ENCODE measurements at places on chromosomes 7 and 10.

GRCh38 chr7:1505731-1506550 lies 1.8 kb upstream of the INTS1 start:
- DNase-seq, result no peak

DNA sequence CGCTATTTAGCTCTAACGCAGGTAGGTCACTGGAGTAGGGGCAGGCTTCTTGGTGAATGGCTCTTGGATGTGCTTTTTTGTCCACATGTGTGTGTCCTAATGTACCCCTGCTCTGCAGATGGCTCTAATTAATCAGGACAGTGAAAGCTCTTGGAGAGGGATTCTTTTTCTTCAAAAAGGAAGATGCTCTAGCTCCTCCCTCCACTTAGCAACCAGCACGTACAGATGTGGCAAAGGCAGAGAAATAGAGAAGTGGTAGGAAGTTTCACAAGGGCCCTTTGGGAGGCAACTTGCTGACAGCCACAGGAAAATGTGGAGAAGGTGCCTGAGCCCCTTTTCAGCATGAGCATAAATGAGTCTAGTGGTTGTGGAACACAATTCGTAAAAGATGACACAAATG lies 221.7 kb downstream of the PLXNA4 start:
- DNase-seq, result no peak

GRCh38 chr10:96452494-96453153 lies 61.1 kb downstream of the TLL2 start:
- DNase-seq, result no peak

DNA sequence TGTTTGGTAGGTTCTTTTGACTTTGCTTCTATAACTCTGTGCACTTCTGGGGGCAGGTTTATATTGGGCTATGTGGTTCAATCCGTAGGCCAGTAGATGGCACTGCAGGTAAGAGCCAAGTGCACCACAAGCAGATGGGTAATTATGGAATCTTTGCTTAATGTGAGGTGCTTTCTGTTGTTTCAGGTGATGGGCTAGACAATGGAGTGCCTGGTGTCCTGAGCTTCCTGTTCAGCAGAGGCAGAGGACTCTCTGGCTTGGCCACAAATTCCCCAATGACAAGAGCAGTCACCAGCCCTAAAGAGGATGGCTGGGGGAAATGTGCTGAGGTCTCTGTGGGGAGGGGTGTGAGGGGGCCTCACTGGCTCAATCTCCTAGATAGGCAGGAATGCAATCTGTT lies 455.0 kb downstream of the CCSER2 start:
- peak; percentile 39 for DNase-seq

DNA sequence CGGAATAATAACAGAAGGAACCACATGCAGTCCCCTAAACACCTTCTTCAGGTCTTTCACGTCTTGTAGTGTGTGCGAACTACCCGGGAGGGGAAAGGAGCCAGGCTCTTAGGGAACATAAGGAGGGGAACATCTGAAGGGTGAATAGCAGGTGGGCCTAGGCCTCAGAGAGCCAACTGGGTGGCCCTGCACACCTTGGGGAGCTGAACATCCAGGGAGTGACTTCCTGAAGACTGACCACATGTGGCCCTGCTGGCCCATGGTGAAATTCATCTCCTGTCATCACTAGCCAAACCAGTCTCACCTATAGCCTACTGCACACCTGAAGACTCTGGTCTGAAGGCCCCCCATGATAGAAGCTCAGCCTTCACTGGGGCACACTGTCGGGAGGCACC lies 5.6 kb downstream of the CALML3 start:
- DNase-seq, result no peak

DNA sequence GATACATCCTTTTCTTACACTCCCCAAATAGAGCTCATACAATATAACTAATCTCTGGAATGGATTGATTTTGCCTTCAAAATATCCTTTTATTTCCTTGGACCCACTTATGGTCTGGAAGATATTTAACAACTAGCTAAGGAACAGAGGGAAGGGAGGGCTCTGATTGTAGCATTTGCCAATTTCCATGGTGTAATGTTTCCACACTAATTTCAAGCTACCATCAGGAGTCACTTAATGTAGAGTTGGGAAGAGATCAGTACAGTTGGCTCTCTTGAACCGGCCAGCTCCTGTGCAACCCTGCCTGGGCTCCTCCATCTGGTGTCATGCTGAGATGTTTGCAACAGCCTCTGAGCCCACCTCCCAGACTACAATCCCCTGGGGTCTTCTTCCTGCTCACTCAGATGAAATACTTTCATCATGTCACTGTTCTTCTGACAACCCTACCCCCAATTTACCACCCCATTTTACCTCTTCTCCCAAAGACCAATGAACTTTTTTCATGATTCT lies 8.0 kb upstream of the IL6 start:
- no peak for DNase-seq

DNA sequence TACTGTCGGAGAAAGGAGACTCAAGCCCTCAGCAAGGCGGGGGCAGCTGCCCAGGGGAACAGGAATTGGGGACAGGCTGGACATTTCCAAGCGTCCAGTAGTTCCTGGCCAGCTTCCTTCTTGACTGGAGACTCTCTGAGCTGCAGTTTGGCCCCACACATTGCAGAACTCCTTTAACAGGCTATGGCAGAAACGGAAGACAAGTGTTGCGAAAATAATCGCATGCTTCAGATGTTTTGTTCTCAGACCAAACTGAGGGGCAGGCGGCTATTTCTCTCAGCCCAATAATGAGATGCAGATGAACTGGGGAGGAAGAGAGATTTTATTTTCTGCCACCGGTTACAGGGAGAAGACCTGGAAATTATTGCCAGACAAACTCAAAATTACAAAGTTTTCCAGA lies 88.0 kb upstream of the PFKP start:
- no peak for DNase-seq

DNA sequence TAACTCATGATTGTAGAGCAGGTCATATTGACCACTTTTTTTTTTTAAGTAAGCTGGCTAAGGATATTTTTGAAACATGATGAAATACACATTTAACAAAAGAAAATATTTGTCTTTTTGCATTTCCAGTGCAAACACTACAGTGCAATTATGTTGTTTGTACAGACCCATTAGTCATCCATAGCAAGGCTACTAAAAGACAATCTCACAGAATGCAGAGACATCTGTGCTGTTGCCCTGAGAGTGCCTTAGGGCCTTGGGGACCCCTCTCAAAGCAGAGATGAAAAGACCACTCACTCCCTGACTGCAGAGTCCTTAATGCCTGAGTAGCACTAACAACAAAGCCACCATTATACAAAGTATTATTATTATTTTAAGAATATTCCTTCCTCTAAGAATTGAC lies 104.5 kb downstream of the NRCAM start:
- DNase-seq, result no peak

GRCh38 chr10:667096-667495 lies 22.4 kb downstream of the DIP2C start:
- DNase-seq, result no peak

DNA sequence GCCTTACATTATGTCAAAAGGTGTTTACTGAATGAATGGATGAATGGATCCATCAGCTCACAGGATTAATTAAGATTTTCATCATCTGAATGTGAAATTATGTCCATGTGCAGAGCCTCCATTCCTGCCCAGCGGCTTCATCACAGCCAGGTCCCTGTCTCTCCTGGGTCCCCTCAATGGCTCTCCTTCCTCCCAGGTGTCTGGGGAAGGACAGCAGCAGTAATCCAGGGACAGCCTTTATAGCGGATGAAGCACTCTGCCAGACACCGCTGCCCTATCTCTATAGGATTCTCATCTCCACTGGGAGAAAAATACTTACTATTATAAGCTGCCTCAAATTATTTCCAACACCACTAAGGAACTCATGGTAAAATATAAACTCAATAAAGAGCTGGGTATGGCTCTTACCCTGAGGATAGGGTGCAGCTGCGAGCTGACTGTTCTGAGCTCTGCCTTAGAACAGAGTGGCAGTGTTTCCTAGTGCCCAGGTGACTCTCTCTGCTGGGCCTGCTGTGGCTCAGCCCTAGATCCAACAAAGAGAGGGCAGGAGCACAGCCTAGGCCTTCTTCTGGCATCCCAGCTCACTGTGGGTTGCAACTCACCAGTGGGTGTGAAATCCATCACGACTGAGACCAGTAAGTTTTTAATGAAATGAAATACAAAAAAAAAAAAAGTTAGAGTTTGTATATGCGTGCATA lies 38.3 kb downstream of the GPRIN2 start:
- no peak for DNase-seq

DNA sequence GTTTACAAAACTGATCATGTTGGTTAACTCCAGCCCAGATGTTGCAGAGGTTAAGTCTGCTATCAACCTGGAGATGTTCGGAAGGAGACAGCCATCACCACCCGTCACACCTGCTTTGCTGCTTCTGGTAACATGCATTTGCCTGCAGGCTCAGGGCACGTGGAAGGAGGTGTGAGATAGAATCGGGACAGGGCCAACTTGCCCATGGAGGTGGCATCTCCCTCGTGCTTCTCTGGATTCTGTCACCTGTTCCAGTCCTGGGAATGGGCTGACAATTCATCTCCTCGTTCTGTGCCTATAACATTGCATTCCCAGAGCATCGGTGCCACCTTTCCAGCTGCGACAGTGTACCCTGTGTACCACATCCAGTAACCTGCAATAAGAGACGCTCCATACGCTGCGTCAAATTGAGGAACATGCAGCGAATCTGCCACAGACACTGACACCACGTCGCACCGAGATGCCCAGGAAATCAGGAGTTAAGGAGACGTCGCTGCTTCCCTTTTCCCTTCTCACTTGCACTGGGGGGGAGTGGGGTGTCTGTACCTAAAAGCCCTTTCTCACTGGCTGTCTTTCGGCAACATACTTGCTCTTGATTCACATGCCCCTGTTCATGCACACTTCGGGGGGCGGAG lies 65.8 kb downstream of the ADARB2 start:
- DNase-seq, result no peak

GRCh38 chr10:43041422-43042342 lies 35.2 kb upstream of the RET start:
- DNase-seq, result no peak

Measured in HT1080 (cell line).